ENCODE measurements at places on chromosomes 3 and 15.

GRCh38 chr15:28084547-28084946, 14.6 kb downstream of the OCA2 start:
- no peak for DNase-seq

GRCh38 chr3:73530022-73530396, 94.7 kb downstream of the PDZRN3 start:
- DNase-seq: no peak

DNA sequence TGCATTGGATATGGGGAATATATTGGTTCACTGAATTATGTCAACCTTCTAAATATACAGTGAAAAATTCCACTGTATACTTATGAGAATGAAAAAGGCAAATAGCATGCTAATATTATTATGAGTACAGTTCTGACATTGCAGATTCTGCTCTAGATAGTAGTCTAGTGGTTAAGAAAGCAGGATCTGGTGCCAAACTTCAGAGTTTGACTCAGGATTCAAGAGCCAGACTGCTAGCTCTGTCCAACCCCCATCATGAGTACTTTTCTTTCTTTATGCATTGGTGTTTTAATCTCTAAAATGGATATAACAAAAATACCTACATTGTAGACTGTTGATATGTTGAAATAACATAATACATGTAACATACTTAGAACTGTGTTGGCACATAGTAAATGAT, 57.3 kb upstream of the PLSCR4 start:
- no peak for DNase-seq

- no peak for DNase-seq
These were observed 66.8 kb downstream of the FLNB start for GRCh38 chr3:58074997-58075396.

- no peak for DNase-seq
These were observed 13.1 kb upstream of the CX3CR1 start for GRCh38 chr3:39292961-39293360.

DNA sequence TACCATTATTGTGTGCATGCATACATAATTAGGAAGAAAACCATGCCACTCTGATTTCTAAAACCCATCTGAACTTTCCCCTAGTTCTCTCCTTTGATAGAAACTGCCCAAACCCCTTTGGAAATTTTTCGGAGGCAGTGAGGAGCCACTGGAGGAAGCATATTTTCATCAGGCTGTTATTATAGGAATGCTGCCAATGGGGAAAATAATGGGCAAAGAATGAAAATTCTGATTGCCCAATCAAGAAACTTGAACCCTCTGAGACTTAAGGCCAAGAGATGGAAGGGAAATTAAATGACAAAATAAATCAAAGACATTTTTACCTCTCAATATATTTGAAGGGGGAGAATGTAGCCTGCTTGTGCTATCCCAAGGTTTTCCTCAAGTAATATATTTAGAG, 376.0 kb upstream of the PDZRN3 start:
- no peak for DNase-seq

DNA sequence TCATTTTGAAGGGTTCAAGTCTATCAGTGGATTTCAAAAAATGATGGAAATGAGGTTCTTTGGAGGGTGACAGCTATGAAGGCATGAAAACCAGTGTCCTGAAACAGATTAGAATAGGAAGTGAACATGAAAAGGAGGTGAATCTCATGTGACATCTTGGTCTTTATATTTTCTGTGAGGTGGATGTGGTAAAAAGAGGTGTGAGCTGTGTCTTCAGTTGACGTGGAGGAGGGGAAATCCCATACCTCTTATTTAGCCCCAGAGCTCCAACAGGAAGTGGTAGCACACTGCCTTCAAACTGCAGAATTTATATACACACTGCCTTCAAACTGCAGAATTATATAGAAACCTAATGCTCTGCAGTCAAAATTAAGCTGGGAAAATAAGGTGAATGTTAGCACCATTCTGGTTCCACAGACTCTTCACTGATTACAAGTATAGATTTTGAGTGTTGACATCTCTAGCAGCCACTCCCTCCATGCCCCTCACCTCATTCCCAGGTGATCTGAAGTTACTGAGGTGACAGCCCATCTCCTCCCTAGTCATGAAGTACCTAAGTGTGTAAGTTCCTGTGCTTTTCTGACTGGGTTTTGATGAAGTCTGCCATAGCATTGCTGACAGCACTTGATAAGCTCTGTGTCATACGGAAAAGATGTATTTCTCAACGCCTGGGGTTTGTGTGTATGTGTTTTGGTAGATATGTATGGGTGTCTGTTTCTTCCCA, 2.7 kb downstream of the RAB8B start:
- peak; percentile 23 for DNase-seq

- no peak for DNase-seq
These were observed 18.0 kb downstream of the PLA2G4F start for GRCh38 chr15:42138411-42138810.

DNA sequence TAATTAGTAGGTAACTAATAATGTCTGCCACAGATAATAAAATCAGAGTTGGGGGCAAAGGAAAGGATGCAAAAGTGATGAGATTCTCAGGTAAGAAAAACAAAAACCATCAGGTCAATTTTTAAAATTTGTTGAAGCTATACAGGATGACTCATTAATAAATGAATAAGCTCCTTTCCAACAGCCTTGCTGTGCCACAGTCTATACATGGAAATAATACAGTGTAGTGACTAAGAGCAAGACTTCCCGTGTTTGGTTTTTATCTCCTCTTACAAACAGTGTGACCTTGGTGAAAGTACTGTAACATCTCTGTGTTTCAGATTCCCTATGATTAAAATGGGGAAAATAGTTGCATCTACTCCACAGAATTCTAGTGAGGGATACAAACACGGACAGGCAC, 331.6 kb downstream of the PYDC2 start:
- no peak for DNase-seq

GRCh38 chr3:187165144-187165543, 25.8 kb upstream of the RPL39L start:
- DNase-seq: peak; percentile 21

DNA sequence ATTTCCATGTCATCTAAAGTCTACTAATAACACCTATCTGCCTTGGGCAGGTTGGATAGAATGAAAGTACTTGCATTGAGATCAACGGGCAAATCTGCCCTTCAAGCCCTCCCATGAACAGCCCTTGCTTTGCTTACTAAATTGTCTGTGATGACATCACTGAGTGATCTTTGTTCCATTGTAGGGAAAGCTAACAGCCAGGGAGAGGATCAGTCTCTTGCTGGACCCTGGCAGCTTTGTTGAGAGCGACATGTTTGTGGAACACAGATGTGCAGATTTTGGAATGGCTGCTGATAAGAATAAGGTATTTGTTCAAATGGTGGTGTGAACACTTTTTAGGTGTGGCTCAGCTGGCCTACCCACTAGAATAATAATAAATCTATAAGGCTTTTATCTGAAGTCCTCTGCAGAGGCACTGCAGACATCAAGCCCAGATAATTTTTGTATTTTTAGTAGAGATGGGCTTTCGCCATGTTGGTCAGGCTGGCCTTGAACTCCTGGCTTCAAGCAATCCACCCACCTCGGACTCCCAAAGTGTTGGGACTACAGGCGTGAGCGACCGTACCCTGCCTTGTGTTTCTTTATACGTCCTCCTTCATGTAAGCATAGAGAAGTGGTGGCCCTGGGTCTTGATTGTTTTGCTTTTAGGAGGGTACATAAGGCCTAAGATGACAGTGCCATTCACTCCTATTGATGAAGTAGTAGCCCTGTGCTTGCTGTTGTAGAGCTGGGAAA, 5.7 kb downstream of the PCCB start:
- no peak for DNase-seq

DNA sequence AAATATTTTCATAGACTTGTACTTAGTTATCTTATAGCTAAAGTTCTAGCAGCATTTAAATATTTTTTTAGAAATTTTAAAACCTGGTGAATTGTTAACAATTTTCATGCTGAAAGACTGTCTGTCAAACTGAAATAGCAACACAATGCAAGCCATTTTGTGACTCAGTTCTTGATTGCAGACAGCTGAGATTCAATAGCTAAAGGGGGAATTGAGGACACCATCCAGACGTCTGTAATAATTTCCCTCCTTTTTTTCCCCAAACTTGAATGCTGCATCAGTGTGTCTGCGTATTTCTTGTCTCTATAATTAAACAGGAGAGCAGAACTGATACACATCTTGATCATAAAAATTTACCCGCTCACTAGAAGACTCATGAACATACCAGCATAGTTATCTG, 468.3 kb downstream of the GBE1 start:
- no peak for DNase-seq

- no peak for DNase-seq
These were observed 100.8 kb downstream of the NEO1 start for GRCh38 chr15:73153024-73153423.

- peak; percentile 25 for DNase-seq
These were observed 401 bp downstream of the SEC11A start for GRCh38 chr15:84715441-84716035.

- DNase-seq: no peak
These were observed 2.6 kb downstream of the PLA2G4F start for GRCh38 chr15:42153874-42154211.

GRCh38 chr3:47365213-47366153, 15.3 kb upstream of the PTPN23 start:
- no peak for DNase-seq

GRCh38 chr15:101684384-101684783, 32.2 kb upstream of the TM2D3 start:
- no peak for DNase-seq

DNA sequence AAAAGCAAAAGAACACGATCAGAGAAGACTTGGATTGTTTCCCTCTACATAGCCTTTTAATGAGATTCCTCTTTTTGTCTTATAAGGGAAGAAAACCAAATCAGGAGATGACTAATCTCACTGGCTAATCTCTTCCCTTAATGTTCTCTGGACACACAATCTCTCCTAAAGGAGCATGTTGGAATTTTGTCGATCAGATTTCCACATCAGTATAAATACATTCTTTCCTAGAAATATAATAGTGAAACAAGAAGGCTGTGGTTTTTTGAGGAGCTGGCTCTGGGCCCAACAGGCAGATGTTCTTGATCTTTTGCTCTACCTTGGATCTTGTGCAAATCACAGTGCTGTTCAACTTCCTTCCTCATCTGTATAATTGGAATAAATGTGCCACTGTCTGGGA, 94.0 kb downstream of the GTPBP8 start:
- DNase-seq: no peak

- DNase-seq: no peak
These were observed 190.0 kb upstream of the LINGO1 start for GRCh38 chr15:77822631-77823230.

DNA sequence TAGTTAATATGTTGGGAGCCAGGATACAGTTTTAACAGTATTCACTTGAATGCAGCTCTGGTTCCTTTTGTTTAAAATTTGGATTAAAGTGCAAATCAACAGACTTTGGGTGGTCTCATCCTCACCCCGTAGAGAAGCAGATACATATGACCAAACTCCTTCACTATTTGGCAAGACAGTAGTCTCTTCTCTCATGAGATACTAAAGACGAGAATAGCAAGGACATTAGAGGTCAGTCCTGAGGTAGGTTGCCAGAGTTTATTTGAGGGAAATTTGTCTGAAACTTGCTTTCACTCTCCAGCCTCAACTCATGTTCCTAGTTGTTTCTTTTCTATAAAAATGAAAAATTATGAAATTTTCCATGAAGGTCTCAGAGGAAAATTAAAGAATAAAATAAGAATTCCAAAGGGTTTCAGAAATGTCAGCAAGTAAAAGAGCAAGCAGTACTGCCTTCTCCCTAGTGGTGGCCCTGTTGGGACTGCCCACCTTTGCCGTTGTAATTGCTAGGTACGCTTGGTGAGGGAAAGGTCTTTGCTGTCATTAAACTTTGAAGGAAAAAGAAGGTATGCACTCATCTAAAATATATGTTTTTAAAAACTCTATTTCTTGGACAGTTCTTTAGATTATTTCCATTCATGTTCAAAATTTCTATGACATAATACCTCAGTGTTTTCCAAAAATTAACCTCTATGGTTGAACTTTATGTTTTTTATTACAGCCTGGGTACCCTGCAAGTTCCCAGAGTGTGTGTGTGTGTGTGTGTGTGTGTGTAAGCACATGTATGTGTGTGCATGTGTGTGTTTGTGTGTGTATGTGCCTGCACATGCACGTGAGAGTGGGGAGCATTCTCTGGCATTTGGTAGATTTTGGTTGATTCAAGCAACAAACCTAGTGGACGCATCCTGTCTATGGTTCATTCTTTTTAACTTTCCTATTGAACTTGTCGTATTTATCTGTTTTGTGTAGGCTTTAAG, 111.4 kb downstream of the CMSS1 start:
- no peak for DNase-seq

- DNase-seq: no peak
These were observed 25.7 kb upstream of the MYLK start for GRCh38 chr3:123909785-123910184.

DNA sequence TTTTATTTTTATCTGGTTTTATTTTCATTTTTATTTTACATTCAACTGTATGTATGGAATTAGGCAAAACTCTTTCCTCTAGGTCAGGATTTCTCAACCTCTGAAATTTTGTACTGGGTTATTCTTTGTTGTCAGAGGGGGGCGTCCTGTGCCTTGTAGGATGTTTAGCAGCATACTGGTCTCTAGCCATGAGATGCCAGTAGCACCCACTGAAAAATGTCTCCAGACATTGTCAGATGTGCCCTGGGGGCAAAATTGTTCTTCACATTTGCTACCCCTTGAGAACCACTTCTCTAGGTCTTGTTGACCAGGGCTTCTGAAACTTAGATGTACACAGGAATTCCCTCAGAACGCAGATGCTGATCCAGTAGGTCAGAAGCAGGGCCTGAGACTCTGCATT, 5.4 kb downstream of the CHRNA5 start:
- no peak for DNase-seq

Measured in activated T-cell treated with anti-CD3 and anti-CD28 coated beads for 4 hours (primary cell).